ENCODE measurements at places on chromosomes 1 and 21.

- no peaks in the 10 kb centered on the region for H3K36me3 ChIP-seq
- no peaks in the 10 kb centered on the region for H3K27me3 ChIP-seq
- no peak overlapping the region for H3K27ac ChIP-seq
- H3K4me1 ChIP-seq: no peaks in the 10 kb centered on the region
These were observed 17.8 kb upstream of the PGM1 start for GRCh38 chr1:63575340-63575826.

GRCh38 chr1:11470912-11471311 lies 8.0 kb upstream of the DISP3 start:
- no peaks in the 10 kb centered on the region for H3K27me3 ChIP-seq
- no peak for DNase-seq
- H3K36me3 ChIP-seq: no peaks in the 10 kb centered on the region
- H3K27ac ChIP-seq: no peak overlapping the region

DNA sequence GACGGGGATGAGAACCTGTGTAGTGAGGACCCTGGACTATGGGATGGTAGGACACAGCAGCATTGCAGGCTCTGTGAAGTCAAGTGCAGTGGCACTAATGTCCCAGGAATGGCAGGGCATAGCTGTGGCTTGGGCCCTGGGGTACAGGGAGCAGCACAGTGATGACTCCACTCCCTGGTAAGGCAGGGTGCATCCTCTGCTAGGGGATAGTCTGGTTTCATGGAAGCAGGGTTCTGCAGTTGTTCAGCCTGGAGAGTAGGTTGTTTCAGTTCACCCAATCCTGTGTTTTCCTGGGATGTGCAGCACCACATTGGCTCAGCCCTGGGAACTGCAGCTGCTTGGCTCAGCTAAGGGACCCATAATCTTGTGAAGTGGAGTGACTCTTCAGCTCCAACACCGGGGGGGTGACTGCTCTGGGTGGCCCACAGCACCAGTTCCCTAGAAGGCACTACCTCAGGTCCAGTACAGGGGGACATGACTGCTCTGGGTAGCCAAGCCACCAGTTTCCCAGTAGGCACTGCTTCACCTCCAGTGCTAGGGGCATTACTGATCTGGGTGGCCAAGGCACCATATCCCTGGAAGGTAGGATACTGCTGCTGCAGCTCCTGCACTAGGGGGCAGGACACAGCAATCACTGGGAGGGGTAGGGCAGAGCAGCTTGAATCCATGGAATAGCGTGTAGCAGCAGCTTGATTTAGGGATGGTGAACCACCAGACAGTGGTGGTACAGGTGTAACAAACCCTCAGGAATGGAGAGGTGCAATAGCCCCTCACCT lies 15.3 kb upstream of the C1orf185 start:
- no peaks in the 10 kb centered on the region for H3K27me3 ChIP-seq
- no peak overlapping the region for H3K27ac ChIP-seq

- H3K4me1 ChIP-seq: no peaks in the 10 kb centered on the region
- H3K36me3 ChIP-seq: no peaks in the 10 kb centered on the region
- no peaks in the 10 kb centered on the region for H3K27me3 ChIP-seq
These were observed 123.6 kb upstream of the KCNJ15 start for GRCh38 chr21:38133240-38133639.

GRCh38 chr1:174232761-174233160 lies 73.4 kb downstream of the RABGAP1L start:
- no peaks in the 10 kb centered on the region for H3K27me3 ChIP-seq
- no peak overlapping the region for H3K27ac ChIP-seq
- no peak for DNase-seq
- H3K4me1 ChIP-seq: no peaks in the 10 kb centered on the region
- no peak overlapping the region for H3K4me3 ChIP-seq

All from CD4-positive, alpha-beta memory T cell (primary cell).